ENCODE measurements at places on chromosomes 11 and 22.

DNA sequence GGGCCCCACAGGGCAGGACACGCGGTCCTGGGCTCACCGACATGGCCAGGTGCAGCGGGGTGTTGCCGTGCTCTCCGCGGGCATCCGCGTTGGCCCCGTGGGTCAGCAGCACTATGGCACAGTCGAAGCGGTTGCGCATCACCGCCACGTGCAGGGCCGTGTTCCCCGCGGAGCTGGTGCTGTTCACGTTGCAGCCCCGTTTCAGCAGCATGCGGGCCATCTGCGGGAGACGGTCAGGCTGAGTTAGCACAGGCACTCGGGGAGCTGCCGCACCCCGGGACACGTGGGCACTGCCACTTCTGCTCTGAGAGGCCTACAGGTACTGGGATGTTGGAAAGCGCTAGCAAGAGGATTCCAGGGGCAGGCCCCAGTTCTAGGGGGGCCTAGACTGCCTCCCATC is 22.3 kb upstream of the BAIAP2L2 start:
- DNase-seq = no peak

DNA sequence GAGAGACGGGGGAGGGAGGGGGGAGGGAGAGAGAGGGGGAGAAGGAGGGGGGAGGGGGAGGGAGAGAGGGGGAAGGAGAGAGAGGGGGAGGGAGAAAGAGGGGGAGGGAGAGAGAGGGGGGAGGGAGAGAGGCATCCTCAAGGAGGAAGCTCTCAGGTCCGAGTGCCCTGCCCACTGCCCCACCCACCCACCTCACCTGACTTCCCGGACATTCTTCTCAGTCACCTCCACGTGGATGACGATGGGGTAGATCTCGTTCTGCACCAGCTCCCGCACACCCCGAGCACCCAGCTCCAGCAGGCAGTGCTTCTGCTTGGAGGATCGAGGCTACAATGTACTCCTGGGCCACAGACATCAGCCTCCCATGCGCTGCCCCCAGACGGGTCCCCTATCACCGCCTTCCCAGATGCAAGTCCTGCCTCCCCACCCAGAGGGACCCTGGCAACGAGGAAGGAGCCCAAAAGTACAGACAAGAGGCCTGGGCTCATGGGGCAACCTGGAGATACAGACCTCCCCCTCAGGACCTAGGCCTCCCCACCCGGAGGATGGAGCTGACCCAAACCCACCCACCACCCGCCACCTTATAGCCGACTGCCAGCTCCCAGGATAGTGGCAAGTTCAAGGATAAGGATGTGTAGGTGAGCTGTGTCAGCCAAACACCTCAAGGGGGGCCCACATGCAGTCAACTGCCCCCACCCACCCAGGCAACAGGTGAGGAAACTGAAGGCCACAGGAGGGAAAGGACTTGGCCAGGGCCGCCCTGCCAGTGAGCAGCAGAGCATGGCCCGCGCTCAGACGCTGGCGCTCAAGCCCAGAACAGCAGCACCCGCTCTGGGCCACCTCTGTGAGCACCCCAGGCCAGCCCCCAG is 5.6 kb upstream of the MFNG start:
- no peak for DNase-seq

DNA sequence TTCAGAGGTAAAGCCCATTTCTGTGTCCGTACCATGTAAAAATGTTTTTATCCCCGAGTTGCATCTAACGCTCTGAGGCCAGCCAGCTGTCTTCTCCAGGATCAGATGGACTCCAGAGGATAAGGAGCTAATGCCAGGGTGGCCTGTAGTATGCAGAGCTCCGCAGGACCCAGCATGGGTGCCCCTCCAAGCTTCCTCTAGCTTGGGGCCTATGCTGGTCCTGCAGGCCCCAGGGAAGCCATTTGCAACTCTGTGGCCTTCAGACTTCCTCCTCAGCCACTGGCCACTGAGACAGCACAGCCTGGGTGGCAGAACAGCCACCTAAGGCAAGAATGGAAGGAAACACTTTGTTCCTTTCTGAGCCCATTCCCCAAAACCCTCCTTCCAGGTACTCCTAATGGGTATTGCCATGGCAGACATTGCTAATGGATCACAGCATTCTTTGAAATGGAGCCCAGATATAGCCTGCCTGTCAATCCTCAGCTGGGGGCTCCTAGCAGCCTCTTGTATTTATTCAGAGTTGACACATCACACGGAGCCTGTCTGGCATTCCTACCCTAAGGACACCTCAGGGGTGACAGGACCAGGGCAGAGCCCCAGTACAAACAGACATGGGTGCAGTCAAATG is 4.7 kb downstream of the ADA2 start:
- DNase-seq = no peak

DNA sequence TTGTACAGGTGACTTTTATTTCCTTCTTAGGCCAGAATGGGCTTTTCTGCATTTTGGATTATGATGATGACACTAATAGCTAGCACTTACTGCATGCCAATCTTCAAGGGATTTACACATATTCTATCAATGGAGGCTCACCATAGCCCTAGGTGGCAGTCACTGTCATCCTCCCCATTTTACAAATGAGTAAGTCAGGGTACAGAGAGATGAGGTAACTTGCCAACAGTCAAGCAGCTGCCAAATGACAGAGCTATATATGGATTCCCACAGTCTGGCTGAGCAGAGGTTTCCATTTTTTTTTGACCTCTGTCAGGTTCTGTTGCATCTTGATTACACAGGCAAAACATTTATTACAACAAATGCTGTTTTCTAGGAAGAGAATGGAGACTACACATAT is 23.8 kb upstream of the C11orf96 start:
- no peak for DNase-seq

GRCh38 chr22:33000342-33001280 is 57.6 kb downstream of the SYN3 start:
- peak; percentile 69 for DNase-seq

DNA sequence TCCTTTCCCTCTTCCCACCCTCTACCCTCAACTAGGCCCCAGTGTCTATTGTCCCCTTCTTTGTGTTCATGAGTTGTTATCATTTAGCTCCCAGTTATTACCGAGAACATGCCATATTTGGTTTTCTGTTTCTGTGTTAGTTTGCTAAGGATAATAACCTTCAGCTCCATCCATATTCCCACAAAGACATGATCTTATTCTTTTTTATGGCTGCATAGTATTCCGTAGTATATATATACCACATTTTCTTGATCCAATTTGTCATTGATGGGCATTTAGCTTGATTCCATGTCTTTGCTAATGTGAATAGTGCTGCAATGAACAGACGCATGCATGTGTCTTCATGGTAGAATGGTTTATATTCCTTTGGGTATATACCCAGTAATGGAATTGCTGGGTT is 17.8 kb downstream of the C11orf71 start:
- DNase-seq = no peak

- no peak for DNase-seq
Observed at GRCh38 chr11:616320-617198, 809 bp upstream of the IRF7 start.

DNA sequence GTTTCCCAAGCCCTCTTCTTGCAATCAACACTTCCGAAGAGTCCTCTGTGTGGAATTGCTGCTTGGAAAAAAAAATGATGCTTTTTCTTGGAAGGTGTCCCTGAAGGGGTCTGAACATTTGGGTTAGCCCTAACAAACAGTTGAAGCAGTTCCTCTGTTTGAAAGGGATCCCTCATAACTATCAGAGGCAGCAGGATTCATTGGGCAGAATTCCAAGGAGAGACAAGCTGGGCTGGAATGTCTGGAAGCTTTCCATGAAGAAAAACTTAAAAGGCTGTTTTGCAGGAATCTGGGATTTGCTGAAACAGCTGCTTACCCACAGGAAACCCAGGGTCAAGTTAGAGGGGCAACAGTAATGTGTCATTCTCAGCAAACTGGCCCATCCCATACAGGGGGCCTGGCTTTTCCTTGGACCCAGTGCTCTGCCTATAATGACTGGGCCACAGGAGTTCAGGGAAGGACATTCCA is 3.1 kb downstream of the CSNK2A3 start:
- no peak for DNase-seq

- no peak for DNase-seq
Observed at GRCh38 chr11:67120881-67121710, 2.0 kb downstream of the KDM2A start.

DNA sequence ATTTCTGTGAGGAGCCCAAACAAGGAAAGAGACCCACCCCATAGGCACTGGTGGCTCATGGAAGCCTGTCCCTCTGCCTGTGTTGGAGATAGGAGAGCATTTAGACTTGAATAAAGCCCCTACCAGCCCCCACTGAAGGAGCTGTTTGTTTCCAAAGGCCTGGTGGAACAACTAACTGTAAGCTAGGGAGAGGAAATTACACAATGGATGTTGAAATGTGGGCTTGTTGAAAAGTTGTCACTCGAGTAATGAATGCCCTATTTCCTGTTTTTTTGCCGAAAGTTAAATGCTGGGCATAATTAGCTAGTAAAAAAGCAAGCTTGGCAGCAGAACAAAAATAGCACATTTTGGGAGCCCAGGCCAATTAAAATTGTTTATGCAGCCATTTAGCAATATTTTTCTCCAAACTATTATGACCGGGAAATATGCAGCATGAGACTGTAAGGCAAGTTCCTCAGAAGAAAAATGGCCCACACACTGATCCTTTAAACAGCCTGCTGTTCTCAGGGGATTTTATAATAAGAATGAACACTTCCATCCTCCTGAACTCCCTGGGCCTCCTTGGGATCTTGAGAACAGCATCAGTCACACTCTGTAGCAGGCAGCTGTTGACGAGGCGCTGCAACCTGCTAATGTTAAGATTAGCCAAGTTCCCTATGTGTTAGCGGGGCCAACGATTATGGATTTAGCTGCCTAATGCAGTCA is 38.6 kb upstream of the LMO2 start:
- no peak for DNase-seq

- no peak for DNase-seq
Observed at GRCh38 chr11:64891880-64892279, 13.5 kb upstream of the EHD1 start.

DNA sequence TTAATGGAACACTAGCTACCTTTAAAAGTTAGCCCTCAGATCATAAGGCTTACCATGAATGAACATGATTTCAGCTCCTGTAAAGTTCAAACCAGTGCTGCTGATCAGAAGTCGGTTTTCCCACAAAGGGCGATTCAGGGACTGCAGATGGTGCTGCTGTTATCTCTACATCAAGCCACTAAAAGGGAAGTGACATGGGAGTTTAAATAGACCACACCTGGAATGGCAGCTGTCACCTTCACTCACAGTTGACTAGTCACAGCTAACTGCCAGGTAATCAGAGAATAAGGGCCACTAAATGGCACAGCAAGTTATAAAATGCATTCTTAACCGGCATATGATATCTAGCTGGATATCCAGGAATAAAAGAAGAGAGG is 581.1 kb upstream of the ARHGAP42 start:
- DNase-seq = no peak

DNA sequence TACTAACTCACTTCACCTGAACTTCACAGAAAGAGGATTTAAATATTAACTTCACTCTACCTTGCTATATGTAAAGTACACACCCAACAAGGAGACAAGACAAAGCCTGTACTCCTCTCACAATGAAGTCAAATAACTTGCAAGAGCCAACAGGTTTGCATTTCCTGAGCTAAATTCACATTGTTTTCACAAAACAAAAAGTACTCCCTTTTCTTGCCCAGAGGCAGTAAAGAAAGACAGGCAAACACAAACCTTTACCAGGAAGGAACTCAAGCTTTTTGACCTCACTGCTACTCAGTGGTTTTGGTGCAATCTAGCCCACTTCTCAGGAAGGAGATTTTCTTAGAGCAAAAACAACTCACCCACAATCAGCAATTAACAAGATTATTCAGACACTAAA is 15.7 kb downstream of the USP28 start:
- no peak for DNase-seq

- DNase-seq = no peak
Observed at GRCh38 chr11:20933086-20933485, 263.7 kb downstream of the NELL1 start.

DNA sequence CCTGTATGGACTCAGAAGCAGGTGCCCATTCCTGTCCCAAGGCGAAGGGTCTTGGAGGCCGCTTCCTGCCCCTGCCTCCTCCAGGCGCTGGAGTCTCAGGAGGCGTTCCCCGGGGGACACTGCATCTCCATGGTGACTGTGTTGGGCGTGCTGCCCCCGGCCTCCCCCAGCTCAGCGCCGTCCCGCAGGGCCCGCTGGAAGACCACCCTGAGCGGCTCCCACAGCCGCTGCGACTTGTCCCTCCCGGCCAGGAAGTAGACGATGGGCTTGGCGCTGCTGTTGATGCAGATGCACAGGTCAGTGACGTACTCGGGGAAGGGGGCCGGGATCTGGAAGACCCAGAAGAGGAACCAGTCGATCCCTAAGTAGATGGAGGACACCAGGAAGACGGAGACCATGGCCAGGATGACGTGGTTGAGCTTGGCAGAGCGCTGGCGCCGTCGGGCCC is 7.8 kb downstream of the MRGPRF start:
- no peak for DNase-seq

DNA sequence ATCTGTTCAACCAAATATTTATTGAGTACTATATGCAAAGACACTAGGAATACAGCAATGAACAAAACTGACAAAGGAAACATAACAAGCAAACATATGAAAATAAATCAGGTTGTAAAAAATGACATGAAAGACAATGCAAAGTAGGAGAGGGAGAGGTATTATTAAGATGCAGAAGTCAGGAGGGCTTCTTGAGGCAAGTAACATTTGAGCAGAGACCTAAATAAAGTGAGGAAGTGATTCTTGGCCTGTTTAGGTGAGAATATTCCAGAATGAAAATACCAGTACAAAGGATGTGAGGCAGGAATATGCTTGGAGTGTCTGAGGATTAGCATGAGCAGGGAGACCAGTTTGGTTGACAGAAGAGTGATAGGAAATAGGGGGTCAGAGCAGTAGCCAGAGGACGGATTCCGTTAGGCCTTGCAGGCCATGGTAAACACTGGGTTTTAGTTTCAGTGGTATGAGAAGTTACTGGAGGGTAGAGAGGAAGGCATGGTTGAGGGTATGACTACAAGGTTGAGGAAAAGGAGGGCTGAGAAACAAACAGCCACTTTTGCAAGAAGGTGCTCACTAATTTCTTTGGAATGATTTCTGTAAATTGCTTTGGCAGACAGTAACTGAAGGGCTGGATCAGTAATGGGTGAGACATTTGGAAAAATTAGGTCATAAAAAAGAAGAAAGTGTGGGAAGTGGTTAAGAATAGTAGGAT is 191.9 kb downstream of the SWAP70 start:
- no peak for DNase-seq

DNA sequence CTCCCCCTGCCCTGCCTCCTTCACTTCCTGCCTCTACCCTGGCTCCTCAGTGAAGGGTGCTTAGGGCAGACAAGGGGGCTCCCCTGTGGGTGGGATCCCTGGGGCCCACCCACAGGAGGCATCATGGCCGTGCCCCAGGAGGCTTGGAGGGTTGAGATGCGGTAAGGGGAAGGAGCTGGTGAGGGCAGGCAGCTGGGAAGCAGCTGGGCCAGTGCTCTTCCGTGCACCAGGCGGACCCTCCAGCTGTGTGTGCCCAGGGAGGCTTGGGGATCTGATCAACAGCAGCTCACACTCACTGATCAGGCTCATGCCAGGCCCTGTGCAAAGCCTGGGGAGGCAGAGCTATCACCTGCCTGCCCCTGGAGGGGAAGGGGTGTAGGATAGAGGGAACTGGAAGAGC is 59.3 kb upstream of the TTLL12 start:
- no peak for DNase-seq

- no peak for DNase-seq
Observed at GRCh38 chr11:67502328-67502979, 2.7 kb downstream of the PITPNM1 start.

Measured in NCI-H1436 (cell line).